ENCODE measurements at places on chromosomes 5 and 9.

DNA sequence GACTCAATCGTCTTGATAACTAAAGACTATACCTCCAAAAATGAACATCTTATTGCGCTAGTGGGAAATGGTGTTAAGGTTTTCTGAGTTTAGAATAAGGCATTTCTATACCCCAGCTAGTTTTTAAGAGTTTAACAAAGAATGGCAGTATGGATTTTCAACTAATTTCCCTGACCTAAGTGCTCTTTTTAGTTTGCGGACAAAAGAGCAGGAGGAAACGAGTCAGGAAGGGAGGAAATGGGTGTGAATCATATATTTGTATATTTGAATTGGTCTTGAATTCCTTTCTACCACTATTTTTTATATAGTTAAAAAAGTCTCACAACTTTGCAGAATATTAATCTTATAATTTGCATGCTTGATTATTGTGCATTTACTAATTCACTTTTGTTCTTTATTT lies 516.3 kb upstream of the ZNF608 start:
- DNase-seq, result peak; percentile 45

DNA sequence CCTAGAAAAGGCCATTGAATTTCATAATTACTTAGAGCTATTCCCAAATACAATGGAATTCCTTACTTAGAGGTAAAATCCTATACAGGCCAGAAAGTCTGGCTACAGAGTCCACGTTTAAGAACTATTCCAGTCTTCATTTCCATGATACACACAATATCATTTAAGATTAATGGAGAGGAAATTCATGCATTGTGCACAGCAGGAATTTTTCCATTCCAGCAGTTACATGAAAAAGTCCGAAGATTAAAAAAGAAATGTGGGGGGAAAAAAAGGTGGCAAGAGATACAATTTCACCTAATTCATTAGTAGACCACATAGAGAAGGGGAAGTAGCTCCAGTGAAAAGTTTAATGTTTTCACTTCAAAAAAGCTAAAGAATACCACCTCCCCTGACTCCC lies 63.1 kb downstream of the CHD1 start:
- DNase-seq, result no peak

- no peak for DNase-seq
Measured at GRCh38 chr5:81728301-81728700, 22.6 kb downstream of the SSBP2 start.

DNA sequence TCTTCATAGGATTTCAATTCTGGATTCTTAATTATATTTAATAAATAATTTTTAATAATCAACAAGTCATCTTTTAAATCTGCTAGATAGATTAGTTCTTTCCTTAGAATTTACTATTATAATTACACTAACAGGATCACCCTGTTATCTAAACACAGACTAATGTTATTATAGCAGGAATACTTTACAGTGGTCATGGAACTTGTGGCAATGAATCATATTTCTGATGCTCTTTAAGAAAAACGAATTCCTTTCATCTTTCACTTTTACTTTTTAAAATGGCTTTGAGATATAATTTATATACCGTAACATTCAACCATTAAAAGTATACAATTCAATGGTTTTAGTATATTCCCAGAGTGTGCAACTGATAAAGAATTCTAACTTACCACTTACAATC lies 29.7 kb upstream of the CDK5RAP2 start:
- no peak for DNase-seq
